ENCODE measurements at places on chromosomes 6 and 20.

- DNase-seq, result no peak
Measured at GRCh38 chr20:24820345-24820744, 128.7 kb upstream of the CST7 start.

DNA sequence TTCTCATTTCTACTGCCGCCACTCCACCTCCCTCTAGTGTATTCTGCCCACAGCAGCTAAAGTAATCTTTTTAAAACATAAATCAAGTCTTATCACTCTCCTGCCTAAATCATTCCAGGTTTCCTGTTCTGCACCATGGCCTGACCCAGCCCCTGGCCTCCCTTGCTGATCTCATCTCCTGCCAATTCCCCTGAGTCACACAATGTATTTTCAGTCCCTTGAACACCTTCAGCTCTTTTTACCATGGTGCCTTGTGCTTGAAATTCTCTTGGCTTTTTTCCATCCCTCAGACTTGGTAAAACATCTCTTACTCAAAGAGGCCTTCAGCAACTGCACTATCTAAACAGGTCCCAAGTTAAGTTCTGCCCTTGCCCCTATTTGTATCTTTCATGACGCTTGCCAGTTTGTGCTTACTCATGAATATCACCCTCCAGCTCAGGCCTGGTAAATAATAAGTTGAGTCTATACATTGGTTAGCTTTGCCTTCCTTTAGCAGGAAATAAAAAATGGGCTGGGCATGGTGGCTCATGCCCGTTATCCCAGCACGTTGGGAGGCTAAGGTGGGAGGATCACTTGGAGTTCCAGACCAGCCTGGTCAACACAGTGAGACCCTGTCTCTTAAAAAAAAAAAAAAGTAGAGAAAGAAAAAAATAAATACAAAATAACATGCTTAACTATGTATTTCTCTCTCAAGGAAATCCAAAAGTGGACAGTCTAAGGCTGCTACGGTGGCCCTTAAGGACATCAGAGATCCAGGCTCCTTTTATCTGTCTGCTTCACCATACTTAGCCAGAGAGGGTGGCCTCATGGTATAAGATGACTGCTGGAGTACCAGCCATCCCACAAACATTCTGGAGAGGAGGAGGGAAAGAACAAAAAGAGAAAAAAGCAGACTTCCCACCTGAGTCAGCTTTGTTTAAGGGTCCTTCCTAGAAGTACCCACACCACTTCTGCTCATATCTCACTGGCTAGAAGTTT, 62.2 kb downstream of the ARFGEF2 start:
- no peak for DNase-seq

GRCh38 chr20:57308451-57309271, 20.9 kb upstream of the SPO11 start:
- no peak for DNase-seq

- no peak for DNase-seq
Measured at GRCh38 chr6:105985098-105985815, 100.9 kb upstream of the PRDM1 start.

DNA sequence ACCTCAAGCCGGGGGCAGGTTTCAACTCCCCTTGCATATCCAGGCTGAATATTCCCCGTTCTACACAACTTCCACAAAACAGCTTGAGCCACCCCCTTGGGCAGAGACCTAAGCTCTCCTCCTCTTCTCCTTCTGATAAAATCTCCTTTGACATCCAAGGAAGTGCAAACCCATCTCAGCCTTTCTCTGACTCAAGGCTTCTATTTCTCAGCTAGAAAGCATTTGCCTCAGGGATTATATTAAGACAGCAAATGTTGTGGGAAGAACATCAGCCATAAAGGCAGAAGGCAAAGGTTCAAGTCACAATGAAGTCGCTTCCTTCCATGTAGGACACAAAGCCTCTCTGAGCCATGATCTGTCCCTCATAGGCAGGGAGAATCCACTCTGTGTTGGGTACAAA, 386.6 kb upstream of the ARID1B start:
- no peak for DNase-seq

- DNase-seq, result peak; percentile 95
Measured at GRCh38 chr6:24126586-24127192, 674 bp downstream of the NRSN1 start.

DNA sequence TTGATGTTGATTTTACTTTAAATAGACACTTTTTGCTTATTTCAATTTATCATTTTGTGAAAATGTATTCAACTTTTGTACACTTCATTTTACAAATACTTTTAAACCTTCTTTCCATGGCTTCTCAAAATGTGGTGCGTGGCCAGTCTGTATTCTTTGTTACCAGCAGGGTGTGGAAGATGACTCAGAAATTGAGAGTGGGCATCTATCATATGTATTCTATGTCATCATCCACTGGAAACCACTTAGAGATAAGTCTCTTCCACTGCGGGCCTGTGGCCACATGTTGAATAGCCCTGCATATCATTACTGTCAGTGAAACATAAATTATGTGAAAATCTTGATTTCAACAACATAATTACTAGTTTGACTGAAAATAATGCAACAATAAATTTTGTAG, 52.6 kb upstream of the MC3R start:
- no peak for DNase-seq

- DNase-seq, result no peak
Measured at GRCh38 chr6:106003268-106003987, 82.7 kb upstream of the PRDM1 start.

DNA sequence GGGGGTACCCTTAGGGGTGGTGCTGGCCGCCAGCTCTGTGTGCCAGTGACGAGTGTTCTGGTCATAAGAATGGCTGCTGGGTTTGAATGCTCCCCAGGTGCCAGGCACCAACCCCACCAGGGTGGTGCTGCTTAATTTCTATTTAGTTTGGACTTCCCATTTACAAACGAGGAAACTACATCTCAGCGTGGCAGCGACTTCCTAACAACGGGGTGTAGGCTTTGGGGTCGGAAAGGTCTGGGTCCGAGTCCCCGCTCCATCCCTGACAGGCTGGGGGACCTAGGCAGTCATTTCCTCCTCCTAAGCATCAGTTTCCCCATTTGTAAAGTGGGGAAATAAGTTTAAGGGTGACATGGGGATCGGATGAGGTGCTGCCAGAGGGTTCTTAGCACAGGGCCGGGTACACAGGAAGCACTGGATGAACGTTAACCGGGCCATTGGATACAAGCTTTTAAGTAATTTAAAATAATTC, 30.3 kb downstream of the CEBPB start:
- DNase-seq, result no peak

Measured in tongue (tissue), 3 donors.